Stimulated activated CD8-positive, alpha-beta memory T cell treated with anti-CD3 and anti-CD28 coated beads, Interleukin-7, amount 100 ng/mL, for 1 hour (primary cell): ENCODE measurements at places on chromosomes 4 and X.

- DNase-seq: no peak
Measured at GRCh38 chr4:159434114-159434870, 331.4 kb downstream of the RAPGEF2 start.

GRCh38 chr4:148444296-148445070 is 2.3 kb upstream of the NR3C2 start:
- DNase-seq: peak; percentile 23

DNA sequence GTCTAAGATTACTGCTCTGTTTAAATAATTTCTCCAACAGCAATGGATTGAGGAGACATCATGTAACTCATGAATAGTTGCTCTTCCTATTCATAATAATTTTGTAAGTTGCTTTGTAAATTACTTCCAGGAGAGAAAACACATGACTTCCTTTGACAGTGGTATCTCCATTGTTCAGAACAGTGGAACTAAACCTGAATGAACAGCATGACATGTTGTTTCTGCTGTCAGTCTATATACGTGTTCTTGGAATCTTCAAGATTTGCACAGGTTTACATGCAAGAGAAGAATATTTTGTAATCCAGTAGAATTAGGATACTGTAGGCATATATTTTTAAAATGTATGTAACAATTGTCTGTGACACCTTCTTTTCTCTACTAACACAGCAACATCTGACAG is 618.8 kb upstream of the GRID2 start:
- DNase-seq: no peak

GRCh38 chr4:25810461-25811373 is 52.1 kb downstream of the SEL1L3 start:
- no peak for DNase-seq

DNA sequence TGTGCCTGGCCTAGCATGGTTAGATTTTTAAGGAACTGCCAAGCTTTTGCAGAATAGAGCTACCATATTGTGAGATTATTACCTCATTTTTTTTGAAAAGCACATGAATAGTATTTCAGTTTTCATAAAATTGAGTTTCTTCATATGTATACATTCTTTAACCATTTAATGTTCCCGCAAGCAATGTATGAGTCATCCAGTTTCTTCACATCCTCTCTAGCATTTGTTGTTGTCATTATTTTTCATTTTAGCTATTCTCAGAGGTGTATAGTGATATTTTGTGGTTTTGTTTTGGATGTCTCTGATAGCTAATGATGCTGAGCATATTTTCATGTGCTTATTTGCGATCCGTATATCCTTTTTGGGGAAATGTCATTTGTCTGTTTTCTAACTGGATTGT is 74.9 kb downstream of the GLUD2 start:
- no peak for DNase-seq

GRCh38 chrX:151000861-151001331 is 17.8 kb downstream of the HMGB3 start:
- no peak for DNase-seq

DNA sequence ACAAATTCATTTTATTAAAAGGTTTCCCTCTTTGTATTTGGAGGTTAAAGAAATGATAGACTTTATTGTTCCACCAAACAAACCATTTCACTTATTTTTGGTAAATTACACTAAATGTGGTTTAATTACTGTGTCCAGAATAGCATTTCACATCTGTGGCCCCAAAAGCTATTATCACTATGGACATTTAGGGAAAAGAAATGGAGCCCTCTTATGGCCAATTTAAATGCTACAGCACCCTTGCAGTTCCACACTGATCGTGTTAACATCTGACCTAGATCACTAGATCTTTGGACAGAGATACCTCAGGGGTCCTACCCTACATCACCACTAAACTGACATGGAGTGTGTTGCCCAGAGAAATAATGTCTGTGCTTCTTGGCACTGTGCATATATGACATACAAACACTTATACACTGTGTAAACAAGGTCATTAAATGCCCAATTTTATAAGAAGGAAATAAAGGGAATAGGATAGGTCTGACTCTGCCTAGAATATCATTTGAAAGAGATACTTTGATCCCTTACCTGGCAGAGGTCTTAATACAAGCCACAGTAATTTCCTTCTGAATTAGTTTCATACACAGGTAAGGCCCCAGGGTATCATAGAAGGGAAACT is 163.9 kb downstream of the KDR start:
- DNase-seq: no peak

GRCh38 chr4:143207555-143207954 is 22.8 kb downstream of the USP38 start:
- DNase-seq: no peak
